ENCODE measurements at places on chromosomes 11 and 22.

DNA sequence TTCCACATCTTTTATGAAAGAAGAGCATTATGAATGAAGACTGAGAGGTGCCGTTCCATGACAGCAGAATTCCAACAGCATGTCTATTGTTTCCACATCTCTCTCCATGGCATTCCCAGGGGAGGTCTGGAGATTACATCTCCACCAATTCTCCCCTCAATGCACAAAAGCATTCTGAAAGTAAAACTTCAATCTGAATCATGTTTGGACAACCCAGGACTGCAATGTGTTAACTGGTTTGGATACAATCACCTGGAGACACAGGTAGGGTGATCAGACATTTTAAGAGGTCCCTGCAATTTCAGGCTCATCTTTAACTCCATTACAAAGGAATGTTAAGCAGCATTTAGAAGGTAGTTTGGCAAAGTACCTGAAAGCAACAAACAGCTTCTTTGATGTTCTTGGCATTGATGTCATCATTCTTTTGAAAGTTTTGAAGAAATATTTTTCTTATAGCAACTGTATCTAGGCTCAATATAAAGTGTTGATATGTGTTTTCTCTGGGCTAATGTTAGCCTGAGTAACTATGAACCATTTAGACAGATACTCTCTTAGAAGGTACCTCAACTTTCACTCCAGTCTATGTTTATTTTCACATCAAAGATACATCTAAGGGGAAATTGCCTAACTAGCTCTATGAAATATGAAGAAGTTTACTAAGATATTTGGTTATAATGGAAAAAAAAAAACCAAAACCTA, 181.4 kb upstream of the MTMR2 start:
- DNase-seq = no peak

DNA sequence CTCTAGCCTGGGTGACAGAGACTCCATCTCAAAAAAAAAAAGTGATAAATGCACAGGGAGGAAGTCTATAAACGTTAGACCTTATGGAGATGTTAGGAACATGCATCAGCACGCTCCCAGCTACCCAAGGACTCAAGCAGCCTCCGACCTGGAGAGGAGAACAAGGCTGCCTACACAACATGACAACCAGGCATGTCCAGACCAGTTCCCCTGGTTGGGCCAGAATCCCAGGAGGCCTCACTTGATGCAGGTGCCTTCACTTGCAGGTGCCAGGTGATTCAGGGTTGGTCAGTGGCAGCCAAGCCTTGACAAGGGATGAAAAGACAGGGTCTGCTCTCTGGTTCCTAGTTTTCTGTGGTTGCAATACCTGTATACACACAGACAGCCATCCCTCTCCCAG, 5.9 kb downstream of the RANGAP1 start:
- no peak for DNase-seq

GRCh38 chr11:116461789-116462188, 311.0 kb downstream of the BUD13 start:
- no peak for DNase-seq

DNA sequence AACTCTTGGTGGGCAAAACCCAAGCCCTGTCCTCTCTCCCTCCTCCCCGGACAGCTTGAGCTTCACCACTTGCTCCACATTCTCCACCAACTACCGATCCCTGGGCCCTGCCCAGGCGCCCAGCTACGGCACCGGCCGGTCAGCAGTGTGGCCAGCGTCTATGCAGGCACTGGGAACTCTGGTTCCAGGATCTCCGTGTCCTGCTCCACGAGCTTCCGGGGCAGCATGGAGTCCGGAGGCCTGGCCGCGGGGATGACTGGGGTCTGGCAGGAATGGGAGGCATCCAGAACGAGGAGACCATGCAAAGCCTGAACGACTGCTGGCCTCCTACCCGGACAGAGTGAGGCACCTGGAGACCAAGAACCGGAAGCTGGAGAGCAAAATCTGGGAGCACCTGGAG, 68.9 kb upstream of the RTL6 start:
- no peak for DNase-seq

- no peak for DNase-seq
Observed at GRCh38 chr22:33542153-33542552, 378.1 kb downstream of the LARGE1 start.

- no peak for DNase-seq
Observed at GRCh38 chr11:92846491-92847125, 122.8 kb upstream of the MTNR1B start.

DNA sequence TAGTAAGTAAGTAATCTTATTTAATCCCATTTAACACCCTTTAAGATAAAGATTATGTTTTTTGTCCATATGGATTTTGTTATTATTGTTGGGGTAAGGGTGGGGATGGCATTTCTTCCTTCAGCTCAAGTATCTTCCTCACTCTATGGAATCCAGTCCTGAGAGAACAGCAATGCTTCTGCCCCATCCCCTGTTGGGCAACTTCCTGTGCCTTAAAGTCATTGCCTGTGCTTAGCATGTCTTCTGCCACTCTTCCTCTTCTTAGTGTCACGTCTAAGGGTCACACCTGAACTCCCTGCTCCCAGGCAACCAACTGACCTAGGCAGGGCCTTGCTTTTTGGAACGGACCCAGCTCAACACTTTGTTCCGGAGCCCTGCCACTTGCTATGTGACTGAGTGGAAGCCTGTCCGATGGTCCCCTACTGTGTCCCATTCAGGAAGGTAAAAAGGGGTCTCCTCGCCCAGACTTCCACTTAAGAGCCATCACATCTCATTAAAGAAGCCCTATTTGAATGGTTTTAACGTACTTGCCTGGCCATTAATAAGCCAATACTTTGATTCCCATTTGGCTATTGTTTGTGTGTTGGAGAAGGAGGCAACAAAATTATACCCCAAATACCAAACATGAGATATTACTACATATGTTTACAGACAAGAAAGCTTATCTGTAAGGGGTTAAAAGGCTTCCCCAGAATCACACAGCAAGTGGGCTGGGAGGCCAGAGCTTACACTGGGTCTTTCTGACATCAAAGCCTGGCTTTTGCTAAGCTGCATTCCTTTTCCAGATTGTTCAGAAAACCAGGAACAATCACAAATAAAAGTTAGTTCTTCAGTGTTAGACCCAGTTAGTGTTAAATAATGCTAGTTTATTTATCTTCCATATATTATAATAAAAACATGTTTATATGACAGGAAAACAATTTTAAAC, 59.2 kb downstream of the RAB38 start:
- DNase-seq = no peak

DNA sequence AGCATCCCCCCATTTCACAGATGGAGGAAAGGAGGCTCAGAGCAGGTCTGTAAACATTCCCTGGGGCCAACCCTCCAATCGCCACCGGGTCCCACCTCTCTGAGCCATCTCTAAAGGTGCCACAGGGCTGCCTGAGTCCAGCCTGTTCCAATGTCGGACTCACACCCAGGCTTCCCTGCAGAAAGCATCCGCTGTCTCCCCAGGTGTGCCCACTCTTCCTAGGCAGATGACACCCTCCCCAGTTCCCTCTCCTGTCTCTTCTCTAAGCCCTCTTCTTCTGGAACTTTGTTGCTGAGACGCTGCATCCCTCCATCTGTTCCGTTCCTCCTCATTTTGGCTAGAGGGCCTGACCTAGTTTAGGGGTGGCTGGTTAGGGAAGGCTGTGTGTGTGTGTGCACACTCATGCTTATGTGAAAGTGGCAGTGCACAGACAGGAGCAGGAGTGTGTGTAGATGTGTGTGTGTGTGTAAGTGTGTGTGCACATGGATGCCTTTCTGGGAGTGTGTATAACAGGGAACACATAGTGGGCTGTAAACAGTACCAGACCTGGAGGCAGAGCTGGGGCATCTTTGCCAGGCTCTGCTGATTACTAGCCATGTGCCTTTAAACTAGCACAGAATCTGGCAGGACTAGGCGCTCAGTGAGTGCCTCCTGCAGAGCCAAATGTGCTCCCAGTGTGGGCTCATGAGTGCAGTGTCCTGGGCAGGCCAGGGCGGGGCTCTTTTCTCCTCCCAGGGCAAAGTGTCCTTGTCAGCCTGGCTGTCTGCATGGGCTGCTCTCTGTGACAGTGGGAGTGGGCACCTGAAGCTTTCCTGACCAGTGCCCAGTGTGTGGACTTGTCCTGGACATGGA, 77.3 kb upstream of the NECTIN1 start:
- DNase-seq = no peak

DNA sequence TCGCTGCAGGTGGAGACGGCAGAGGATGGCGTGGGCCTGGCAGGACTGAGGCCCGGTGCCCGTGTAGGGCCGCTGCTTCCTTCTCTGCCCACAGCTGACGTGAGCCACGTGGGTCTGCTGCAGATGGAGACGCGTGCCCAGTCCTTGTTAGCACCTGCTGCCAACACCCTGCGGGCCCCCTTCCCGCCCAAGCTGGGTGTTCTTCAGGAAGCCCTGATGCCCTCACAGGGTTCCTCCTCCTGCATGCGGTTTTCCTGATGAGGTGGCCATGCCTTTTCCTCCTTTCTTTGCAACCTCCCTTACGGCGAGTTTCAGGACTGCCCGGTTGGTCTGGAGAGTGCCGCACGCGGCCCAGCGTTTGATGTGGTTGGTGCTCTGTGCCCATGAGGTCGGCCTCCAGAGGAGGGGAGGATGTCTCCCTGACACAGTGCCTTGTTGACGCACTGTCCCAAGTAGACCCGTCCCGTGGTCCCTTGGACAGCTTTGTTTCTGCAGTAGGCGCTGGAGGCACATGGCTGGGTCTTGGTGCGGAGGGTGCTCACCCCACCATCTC, 44.7 kb downstream of the AP2A2 start:
- DNase-seq = no peak

- no peak for DNase-seq
Observed at GRCh38 chr11:126487711-126488110, 132.2 kb downstream of the ST3GAL4 start.

GRCh38 chr22:50722048-50722701, 15.8 kb upstream of the ACR start:
- no peak for DNase-seq

GRCh38 chr22:20324139-20324516, 4.3 kb upstream of the DGCR6L start:
- no peak for DNase-seq

- DNase-seq = no peak
Observed at GRCh38 chr11:128843198-128843785, 23.8 kb downstream of the KCNJ1 start.

- no peak for DNase-seq
Observed at GRCh38 chr22:35648066-35649025, at the start of gene APOL6. TSS of gene APOL6 (plus strand) at chr22:35648446. CDS start at chr22:35656426, 7,980 bp downstream.

- no peak for DNase-seq
Observed at GRCh38 chr11:93000511-93001476, 31.3 kb downstream of the MTNR1B start.

DNA sequence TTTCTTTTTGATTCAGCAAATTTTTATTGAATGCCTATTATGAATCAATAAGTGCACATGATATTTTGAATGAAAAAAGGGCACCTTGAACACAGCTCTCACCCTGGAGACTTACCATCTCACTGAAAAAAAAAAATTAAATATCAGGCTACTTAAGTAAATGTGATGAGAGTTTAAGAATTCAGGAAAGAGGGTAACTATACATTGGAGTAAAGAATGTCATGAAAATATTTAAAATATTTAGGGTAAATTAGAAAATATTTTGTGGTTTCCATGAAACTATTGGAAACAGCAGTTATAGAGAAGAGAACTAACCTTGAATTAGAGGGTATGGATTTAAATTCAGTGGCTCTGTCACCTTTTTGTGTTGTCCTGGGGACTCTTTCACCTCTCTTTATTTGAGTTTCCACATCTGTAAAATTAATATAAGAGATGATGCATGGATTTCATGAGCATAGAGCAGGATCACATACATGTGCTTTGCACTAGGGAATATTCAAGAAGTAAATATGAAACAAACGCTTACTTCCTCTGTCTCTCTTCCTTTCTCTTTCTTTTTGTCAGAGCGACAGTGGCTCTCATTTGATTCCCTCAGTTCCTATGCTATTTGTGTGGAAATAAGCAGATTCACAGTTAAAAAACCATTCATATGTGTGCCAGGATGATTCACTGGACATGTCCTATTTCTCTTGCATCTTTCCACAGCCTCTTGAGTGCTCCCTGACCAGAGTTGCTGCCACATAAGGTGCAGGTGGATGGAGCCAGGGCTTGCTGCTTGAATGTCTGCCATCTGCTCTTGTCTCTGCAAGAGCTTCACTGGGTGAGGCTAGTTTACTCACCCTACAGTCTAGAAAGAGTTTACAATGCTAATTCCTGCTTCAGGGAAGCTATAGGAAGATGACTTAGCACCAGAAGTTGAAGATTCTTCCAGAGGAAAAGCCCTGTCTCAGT, 533.1 kb downstream of the ETS1 start:
- no peak for DNase-seq

- DNase-seq = no peak
Observed at GRCh38 chr11:108895579-108896480, 231.0 kb downstream of the DDX10 start.

GRCh38 chr11:47661245-47661644, 18.9 kb upstream of the MTCH2 start:
- no peak for DNase-seq

DNA sequence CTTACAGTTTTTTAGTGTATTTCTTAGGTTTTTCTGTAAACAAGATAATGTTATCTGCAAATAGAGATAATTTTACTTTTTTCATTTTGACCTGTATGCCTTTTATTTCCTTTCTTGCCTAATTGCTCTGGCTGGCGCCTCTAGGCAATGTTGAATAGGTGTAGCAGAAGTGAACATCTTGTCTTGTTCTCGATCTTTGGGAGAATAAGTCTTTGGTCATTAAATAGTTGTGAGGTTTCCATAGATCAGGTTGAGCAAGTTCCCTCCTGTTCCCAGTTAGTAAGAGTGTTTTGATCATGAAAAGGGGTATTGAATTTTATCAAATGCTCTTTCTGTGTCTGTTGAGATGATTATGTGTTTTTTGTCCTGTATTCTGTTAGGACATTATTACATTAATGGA, 24.0 kb downstream of the PIH1D2 start:
- no peak for DNase-seq

DNA sequence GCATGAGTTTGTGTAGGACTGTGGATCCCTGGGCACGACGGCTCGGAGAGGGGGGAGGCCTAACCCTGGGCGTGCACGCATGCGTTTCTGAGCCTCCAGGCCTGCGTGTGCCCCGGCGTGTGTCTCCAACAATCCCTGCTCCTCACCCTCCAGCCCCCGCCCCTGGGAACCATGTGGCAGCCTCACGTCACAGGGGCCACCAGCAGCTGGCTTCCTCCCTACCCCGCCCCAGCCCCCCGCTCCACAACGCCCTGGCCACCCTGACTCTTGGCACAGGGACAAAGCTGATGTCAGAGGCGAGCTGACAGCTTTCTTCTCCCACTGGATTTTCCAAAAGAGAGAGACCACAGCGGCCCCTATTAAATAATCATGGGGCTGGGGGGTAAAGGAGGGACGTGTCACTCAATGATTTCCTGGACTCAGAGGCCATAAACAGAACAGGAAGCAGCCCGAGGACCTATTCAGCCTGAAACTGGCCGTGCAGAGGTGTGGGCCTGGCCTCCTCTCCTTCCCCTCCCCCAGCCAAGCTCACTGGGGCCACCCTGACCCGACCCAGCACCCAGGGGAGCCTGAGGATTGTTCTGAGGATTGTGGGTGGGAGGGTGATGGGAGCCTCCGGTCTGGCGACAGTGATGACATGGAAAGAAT, 6.8 kb upstream of the LIF start:
- DNase-seq = no peak

- DNase-seq = no peak
Observed at GRCh38 chr11:124080327-124081001, 34.8 kb upstream of the VWA5A start.

Measured in H54 (cell line).